Left ventricle myocardium superior (tissue), 1 donor: ENCODE measurements at places on chromosomes 11 and 22. TPM values are rescaled to one million over a fixed set of nuclear protein-coding genes. Genes with fewer than 3 reads are reported as not detected.

GRCh38 chr11:121466063-121466794 is 13.5 kb upstream of the SORL1-AS1 start:
- peak; percentile 90 for DNase-seq

Gene TMEM25
- 13.4 TPM for total RNA-seq

DNA sequence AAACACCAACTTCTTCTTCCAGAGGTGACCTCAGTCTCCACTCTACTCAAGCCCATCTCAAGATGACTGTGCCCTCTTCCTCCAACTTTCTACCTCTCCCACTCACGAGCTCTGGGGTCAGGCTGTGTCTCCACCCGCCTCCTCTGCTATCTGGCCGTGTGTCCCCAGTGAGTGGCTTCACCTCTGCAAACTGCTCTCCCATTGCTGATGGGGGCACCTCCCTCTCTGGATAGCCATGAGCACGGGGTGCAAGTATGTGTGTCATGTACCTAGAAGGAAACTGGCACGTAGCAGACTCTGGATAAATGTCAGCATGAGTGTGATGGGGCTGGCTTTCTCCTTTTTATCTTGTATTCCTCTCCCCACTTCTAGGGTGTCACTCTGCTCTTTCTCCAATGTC is 18.3 kb upstream of the RAC2 start:
- peak; percentile 4 for DNase-seq

- DNase-seq = no peak
These were observed 93.8 kb upstream of the SESN3 start for GRCh38 chr11:95324826-95325225.

DNA sequence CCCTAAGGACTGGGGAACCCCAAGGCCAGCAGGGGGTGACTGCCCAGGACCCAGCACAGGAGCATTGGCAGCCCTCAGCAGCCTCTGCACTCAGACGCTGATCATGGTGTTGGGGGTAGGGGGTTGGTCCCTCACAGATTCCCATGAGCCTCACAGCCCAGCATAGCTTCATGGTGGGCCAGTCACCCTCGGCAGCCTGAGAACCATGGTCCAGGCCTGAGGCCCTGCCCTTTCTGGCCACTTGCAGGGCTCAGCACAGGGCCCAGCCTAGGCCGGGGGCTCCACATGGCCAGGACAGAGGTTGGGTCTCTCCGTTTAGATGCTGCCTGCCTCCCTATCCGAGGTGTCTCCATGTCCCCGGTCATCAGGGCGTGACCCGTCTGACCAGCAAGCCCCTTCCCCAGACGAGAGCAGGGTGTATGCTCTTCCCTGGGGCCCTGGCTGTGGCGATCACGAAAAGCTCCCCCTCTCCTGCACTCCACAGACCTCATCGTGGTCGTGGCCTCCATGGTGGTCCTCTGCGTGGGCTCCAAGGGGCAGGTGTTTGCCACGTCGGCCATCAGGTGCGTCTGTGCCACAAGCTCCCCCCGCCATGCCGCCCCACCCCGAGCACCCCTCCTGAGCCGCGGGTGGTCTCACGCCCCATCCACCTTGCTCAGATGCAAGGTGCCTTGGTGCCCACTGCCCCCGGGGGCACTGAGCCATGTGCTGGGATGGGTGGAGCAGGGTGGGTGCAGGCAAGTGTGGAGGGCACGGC is 126.2 kb downstream of the KCNQ1 start:
- peak; percentile 17 for DNase-seq

DNA sequence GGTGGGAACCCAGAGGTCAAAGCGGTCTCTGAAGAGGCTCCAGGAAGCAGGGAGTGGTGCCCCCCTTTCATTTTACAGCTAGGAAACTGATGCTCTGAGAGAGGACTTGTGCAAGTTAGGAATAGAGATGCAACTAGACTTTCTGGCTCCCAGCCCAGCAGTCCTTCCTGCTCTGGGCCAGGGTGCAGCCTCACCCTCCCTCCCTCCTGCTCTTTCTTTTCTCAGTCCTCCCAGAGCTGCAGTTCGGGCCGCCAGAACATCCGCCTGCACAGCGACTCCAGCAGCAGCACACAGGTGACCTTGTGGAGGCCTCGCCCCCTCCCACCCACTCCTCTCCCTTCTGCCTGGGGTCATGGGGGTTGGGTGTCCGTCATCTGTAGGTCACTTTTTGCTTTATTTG is 51.5 kb downstream of the LHFPL7 start:
- DNase-seq = peak; percentile 85

Gene BSCL2
- 15.2 TPM for total RNA-seq

DNA sequence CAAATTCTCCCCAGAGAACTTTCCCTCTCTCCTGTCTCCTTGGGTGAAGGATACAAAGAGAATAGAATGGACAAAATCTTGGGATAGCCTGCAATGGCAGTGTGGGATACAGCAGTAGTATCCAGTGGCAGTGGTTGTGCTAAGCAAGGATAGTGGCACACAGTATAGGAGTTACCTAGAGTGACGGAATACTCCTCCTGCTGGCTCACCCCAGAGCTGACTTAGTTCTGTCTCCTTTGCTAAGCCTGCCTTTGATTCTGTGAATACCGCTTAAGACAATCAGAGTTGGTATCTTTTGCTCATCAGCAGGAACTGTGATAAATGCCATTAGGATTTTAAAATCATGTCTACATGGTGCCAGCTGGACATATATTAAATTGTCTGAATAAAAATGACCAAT is 404.3 kb downstream of the JRKL start:
- DNase-seq = no peak

Gene ALX4
- total RNA-seq = 0.07 TPM

Gene MS4A6E
- not detected for total RNA-seq

DNA sequence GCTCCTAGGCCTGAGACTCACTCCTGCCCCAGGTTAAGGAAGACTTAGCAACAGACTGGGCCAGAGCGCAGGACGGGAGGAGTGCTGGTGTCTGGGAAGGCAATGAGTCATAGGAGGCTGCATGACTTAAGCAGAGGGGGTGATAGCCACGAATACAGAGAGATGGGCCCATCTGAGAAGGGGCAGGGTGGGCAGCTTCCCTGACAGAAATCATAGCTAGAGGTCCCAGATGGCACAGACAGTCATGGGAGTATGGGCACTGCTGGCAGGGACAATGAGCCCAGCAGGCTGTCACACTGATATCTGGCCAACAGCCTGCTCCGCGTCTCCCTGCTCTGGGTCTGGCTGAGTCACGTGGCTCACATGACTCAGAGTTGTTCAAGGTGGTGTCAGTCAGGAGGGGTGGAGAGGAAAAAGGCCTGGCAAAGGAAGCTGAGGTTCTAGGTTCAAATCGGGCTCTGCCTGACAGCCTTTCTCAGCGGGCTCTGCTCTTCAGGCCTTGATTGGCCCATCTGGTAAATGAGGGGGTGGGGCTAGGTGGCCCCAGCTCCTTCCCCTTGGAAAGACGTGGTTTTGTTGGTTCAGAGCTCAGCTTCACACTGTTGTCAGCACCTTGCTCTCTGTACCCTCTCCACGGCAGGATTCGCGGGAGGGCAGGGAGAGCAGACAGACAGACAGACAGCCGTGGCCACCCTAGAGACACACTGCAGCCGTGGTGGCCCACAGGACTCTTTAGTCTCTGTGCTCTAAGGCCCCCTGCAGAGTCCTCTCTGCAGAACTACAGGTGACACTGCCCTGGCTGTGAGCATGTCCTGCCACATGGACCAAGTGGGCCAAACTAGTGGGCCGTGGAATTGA is 47.8 kb downstream of the DBX1 start:
- peak; percentile 84 for DNase-seq

- DNase-seq = peak; percentile 78
These were observed 2.4 kb upstream of the THRSP start for GRCh38 chr11:78061088-78061920.

GRCh38 chr11:125494031-125494360 is 2.1 kb downstream of the FEZ1 start:
- no peak for DNase-seq

Gene APOA5
- not detected for total RNA-seq

Gene HSCB
- total RNA-seq = 11.1 TPM

DNA sequence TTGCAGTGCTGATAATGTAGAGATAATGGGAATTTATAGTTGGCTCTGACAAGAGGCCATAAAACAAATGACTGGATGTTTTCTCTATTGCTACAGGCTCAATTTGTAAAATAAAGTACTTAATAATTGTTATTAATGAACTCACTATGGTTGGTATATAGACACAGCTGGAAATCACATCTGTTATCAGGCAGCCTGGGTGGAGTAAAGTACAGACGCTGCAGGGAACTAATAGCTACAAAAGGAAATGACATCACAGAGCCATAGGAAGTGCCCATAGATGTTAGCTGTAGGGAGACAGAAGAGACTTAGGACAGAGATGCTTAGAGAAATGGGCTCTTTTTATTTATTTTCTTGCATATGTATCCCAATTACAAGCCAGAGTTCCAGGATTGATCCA is 81.0 kb upstream of the SNX19 start:
- DNase-seq = no peak

DNA sequence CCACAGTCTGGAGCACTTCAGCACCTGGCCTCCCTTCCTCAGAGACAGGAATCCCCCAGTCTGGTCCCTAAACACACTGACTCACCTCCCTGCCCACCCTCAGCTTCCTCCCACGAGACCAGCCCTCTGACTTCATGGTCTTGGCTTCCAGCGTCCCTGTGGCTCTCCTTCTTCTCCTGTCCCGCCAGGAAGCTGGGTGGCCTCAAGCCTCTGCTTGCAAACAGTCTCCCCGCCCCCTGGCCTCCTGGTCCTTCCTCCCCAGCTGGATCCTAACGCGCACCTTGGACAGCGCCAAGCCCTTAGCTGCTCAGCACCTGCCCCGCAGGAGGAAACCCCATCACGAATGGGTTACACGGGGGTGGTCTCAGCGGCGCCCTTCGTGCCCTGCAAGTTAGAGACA is 4.5 kb downstream of the NCF4 start:
- DNase-seq = no peak

Gene DTX4
- total RNA-seq = 2.6 TPM

GRCh38 chr11:1572197-1573076 is at the start of gene DUSP8:
Gene DUSP8, minus strand, starts transcription at chr11:1572271. Its CDS starts 6,445 bp downstream, at chr11:1565826.
- peak; percentile 97 for DNase-seq

GRCh38 chr11:119081682-119082260 is 2.9 kb upstream of the HMBS start:
- no peak for DNase-seq

Gene INSC
- 0.40 TPM for total RNA-seq

GRCh38 chr11:69703453-69703767 is 412 bp downstream of the FGF19 start:
- DNase-seq = no peak

DNA sequence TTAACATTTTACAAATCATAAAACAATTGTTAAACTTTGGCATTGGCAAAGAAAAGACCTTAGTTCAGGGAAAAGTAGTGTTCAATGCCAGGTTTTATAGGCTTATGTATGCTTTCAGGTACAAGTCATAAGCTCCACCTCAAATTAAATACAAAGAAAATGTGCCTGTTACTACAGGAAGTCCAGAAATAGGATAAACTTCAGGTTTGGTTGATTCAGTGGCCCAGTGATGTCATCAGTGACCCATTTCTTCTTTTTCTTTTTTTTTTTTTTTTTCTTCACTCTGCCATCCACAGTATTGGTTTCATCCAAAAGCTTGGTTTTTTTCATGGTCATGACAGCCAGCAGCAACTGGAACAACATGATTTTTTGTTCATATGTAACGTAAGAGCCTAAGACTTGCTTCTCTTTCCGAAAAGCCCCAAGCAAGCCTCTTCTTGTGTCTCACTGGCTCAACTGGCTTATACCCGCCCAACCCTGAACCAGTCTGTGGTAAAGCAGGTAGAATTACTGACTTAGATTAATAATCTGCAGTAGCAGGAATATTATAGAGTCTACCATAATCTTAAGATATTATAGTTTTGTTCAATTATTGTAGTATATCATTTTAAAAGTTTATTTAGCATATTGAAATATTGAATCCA is 46.2 kb downstream of the TTC17 start:
- no peak for DNase-seq

Gene C11orf86
- not detected for total RNA-seq

Gene KRTAP5-10
- not detected for total RNA-seq

DNA sequence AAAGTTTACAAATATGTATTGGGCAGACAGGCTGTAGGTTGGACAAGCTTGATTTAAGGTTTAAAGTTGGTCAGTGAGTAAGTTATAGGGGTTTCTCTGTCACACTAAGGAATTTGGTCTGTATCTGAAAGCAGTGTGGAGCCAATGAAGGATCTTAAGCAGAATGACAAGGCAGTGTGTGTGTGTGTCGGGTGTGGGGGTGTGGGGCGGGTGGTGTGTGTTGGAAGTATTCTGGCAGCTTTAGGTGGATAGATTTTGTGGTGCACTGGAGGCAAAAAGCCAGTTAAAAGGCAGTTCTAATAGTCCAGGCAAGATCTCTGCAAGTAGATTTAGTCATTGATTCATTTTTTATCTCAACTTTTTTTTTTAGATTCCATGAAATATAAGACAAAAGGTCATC is 1006.8 kb upstream of the CCDC90B start:
- DNase-seq = no peak

DNA sequence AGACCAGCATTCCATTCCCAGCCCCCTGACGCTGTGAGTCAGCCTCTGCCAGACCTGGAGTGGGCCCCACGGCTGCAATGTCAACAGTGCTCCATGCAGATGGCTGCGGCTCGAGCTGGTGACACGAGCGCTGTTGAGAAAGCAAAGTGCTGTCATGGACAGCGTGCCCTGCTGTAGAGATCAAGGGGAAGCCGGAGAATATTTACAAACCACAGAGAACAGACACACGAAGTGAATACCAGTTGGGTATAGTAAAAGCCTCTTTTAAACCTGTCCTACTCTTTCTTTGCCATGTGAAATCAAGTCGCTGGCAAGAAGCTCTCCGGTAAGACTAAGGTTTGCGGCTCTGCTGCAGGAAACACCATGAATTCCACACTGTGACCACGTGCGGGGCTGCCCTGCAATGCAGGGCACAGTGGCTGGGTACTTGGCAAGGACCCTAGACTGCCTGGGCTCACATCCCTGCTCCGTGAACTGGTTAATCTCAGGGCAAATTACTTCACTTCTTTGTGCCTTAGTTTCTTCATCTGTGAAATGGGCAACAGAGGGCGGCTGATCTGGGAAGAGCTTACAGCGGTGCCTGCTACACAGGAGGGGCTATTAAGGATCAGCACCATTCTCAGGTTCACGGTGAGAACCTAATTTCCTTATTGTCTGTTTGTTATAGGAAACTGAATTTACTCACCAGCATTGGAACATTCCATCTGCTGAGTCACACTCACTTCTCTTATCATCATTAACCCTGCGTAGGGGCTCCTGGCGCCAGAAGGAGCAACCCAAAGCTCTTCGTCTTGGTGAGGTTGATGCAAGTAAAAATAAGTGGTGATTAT is 27.8 kb upstream of the ELFN2 start:
- DNase-seq = no peak

Gene PRDM10
- 6.6 TPM for total RNA-seq

DNA sequence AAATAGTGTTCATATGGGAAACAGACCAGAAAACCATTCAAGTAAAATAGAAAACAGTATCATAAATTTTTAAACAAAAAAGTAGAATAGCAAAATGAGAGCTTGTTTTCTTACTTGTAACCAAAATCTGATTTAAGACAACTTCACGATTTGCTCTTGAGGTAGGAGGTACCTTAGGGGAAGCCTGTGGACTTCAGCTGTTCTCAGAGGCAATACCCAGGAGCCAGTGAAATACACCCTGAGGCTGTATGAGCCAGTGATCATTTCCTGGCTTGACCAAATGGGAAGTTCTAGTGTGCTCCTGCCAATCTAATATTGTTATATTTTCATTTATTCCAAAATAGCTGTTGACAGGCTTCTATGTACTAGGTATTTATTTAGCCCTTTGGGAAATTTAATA is 104.8 kb downstream of the ARHGAP42 start:
- no peak for DNase-seq
